ENCODE measurements at places on chromosomes 16 and 17.

DNA sequence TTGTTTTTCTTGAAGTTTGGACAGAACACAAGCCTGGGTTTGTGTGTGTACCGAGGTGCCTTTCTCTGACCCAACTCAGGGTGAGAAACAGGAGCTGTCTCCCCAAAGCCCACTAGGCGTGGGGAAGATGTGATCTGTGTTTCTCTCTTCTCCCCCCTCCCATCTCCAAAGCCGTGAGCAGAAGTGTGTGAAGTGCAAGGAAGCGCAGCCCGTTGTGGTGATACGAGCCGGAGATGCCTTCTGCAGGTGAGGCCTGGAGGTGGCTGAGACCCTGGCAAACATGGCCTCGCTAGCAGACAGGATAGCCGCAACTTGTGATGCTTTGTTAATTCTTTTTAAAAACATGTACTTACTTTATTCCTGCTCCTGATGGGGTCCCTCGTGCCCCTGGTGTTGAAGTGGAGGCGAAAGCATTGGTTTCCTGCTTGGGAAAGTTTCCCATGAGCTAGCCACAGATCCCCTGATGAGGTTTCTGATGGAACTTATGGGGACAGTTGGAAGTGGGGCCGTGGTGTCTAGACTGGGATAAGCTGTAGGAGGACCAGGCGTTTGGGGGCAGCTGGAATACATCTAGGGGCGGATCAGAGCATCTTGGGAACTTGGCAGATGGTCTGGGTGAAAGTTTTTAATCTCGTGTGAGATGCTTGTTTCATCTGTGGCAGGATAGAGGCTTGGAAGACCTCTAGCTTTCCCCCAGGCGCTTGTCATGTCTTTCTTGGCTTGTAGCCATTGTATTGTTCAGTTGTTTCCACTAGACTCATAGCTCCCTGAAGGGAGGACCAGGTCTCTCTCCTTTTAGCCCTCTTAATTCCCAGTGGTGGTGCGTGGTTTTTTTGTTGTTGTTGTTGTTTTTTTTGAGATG is 893 bp downstream of the CTU2 start:
- no peak for DNase-seq

DNA sequence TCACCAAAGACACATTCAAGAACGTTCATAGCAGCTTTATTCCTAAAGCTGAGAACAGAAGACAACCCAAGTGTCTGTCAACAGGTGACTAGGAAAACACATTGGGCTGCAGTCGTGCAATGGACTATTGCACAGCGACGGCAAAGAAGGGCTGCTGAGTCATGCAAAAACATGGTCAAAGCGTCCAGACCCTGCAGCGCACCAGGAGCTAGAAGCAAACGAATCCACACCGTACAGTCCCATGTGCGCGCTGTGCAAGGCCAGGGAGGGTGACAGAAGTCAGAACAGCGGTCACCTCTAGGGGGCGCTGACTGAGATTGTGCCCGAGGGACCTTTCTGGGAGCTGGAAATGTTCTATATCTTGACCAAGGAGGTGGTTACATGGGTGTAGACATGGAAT is 266.4 kb downstream of the MAF start:
- DNase-seq: peak; percentile 39

GRCh38 chr17:42155614-42156045 is 841 bp upstream of the RAB5C start:
- no peak for DNase-seq

GRCh38 chr17:74235040-74235581 is 21.7 kb downstream of the TTYH2 start:
- DNase-seq: no peak

DNA sequence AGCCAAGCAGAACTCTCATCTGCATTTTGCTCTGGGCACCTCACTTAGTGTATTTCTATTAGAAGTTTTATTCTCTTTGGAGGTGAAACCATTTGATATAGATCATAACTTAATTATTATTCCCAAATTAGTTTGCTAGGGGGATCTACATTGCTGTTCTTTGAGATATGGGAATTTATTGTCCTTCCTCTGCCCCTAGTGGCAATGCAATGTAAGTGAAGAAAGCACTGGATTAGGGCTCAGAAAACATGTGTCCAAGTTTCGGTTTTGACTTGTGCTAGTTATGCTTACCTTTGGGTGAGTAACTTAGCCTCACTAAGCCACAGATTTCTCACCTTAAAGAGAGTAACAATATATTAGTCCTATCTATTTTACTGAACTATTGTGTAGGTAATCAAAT is 2.9 kb downstream of the KRT39 start:
- no peak for DNase-seq

- DNase-seq: no peak
These were observed 88.3 kb downstream of the PRKCB start for GRCh38 chr16:23924128-23924527.

- DNase-seq: peak; percentile 53
These were observed 660 bp downstream of the RBBP6 start for GRCh38 chr16:24539850-24540601.

DNA sequence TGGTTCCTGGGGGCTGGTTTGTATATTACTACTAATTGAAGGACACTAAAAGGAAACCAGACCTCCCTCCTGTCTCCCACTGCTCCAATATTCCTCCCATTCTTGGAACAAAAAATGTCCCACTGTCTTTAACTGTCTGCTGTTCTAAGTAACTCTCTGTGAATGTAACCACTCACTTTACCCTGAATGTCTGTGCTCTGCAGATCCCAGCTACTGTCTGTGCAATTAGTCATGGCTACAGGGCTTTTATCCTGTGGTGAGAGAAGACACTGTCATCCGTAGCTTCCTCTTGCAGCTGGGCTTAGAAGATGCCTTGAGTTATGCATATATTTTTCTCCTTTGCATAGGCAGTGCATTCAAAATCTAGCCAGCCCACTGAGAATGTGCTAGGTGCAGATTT is 853.8 kb downstream of the CDH8 start:
- no peak for DNase-seq

DNA sequence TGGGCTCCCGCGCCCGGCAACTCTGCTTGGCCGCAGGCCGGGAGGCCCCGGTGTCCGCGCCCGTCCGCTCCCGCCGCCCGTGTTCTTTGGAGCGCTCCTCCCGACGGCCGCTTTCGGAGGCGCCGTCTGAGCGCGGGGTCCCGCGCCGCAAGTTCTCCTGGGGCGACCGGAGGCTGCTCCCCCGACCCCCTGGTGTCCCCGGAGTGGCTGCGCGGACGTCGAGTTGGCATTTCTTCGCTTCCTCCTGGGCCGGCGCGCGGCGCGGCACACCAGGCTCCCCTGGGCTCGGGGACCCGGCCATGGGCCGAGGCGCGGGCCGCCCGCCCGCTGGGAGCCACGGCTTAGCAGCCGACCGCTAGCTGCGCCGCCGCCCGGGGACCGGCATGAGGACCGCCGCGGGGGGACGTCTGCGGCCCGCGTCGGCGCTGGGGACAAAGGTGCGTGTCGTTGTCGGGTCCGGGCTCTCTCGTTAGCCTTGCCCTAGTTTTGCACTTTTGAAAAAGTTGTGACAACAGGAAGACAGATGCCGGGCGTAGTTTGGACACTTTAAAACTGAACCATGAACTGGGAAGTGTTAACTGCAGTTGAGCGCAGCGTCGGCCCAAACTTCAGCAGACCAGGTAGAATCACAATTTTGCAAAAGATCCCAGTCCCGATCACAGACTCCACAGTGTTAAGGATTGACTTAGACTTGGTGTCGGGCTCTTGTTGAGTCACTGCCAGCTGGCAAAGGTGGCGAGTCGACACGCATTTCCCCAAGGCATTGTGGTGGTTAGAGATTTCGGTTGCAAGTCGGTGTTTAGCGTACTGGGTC is 700 bp downstream of the UBN1 start:
- peak; percentile 38 for DNase-seq

GRCh38 chr17:78179372-78179771 is 7.5 kb downstream of the TK1 start:
- DNase-seq: no peak

DNA sequence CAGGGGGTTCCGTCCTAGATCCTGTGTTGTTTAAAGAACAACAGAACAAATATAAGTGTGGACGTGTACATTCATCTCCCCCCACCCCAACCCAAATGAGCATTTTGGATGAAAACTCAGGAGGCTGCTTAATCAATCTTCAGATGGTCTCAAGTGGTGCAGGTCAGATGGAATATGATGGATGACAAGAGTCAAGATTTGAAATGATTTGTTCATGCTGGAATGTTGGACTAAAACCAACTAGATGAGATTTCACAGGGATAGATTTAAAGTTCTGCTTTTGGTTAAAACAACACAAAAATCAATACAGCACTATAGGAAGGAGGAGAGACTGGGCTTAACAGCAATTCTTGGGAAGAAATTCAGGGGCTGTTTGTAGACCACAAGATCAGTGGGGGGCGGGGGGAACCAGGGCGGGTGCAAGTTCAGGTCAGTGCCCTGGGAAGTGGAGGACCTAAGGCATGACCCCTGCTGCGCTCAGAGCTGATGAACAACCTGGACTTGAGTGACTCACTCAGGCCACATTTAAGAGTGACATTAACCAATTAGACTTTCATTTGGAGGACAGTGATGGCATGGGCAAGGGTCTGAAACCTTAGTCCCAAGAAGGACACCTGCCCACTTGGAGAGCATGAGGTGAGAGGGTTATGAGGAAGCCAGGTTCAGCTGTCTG is 15.1 kb downstream of the TTYH2 start:
- DNase-seq: no peak

DNA sequence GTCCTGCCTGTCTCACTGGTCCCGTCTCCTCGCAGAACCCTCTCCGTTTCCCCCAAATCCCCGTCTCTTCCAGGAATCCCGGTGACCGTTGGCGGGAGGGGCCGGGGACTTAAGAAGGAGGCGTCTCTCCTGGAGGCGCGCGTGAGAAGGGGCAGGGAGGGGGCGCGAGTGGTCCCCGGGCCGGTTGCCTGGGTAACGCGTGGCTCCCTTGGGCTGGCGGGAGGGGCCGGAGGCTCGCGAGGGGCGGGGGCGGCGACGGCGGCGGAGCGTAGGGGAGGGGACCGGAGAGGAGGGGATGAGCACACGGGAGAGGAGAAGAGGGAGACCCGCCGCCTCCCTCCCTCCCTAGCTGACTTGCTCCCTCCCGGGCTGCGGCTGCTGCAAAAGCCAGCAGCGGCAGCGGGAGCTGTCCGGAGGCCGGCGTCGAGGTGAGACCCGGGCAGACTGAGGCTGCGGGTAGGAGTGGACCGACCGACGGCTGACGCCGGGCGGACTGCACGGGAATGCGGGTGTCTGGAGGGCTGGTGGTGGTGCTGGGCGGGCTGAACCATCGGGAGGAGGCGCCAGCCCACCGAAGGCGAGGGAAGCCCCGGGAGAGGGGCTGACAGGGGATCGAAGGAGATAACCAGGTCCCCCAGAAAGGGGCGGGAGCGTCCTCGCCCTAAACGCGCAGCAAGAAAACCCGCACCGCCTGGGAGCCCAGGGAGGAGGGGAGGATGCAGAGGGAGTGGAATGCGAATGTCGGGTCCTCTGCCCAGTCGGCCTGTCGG is at the start of gene PRRT2:
TSS of gene PRRT2 (plus strand) at position 298 of the 770 bp plus-strand sequence. CDS start 862 bp downstream, outside the sequence.
- peak; percentile 60 for DNase-seq

DNA sequence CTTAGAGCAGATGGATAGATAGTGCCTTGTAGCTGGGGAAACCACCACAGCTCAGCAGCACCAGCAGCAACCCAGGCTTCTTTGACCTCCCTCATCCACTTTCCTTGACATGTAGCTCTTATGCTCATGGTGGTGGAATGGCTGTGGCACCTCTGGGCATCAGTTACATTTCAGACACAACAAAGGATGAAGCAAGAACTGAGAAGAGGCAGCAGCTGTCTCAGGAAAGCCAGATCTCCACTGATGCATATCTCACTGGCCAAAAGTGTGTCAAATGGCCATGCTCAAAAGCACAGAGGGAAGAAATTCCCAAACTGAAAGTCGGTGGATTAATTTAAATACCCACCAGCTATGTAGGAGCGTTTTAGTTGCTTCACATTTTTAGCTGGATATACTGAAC is 671.4 kb upstream of the SALL1 start:
- no peak for DNase-seq

GRCh38 chr17:33142705-33143299 is 150.3 kb downstream of the ASIC2 start:
- no peak for DNase-seq

DNA sequence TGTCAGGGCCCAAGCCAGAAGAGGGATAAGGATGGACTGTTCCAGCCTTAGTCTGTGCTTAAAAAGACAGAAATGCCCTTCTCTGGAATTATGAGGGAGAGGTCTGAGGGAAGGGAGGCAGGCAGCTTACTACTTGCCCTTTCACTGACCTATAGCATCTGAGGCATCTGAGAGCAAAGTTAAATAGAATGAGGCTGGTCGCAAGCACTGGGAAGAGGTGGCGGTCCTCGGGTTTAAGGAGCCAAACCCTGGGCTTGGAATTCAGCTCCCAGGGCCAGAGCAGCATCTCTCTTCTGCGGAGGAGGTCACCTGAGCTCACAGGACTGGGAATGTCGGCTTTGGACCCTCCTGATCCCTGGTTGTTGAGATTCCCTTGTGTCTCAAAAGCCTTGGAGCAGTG is 3.1 kb upstream of the LIMD2 start:
- no peak for DNase-seq

- no peak for DNase-seq
These were observed 344.3 kb downstream of the WWOX start for GRCh38 chr16:78443542-78444364.

DNA sequence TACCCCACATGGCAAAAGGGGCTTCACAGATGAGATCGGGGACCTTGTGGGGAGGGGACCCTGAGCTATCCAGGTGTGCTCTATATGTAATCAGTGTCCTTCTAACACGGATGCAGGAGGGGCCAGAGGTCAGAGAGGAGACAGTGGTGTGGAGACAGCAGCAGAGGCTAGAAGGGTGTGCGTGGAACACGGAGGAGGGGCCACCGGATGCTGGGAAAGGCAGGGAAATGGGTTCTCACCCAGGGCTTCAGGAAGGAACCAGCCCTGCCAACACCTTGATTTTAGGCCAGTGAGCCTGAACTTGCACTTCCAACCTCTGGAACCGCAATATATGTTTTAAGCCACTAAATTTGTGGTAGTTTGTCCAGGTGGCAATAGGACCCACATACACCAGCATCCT is 4.6 kb upstream of the SLC38A8 start:
- DNase-seq: no peak

DNA sequence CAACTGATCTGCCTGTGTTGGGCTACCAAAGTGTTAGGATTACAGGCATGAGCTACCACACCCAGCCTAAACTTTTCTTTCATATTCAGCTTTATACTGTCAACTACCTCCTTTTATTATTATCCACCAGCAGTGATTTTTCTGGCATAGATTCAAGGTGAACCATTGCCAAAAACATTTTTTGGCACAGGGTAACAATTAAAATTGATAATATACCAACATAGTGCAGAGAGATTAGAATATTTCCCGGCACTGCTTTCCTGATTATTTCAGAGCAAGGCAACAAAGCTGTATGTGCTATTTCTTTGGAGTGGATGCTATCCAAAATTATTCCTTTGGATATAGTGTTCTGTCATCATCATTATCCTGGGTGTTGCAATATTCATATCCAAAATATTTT is 781.6 kb upstream of the SOX9 start:
- no peak for DNase-seq

- no peak for DNase-seq
These were observed 18.1 kb upstream of the KRT17 start for GRCh38 chr17:41642252-41643156.

- no peak for DNase-seq
These were observed 158.3 kb upstream of the NOL11 start for GRCh38 chr17:67559381-67559966.

All from stimulated activated CD4-positive, alpha-beta T cell treated with anti-CD3 and anti-CD28 coated beads, Interleukin-4, amount 100 ng/mL, for 1 hour (primary cell).